ENCODE measurements at places on chromosomes 11 and 22. TPM values are rescaled to one million over a fixed set of nuclear protein-coding genes. Genes with fewer than 3 reads are reported as not detected.

Gene BCO2
- total RNA-seq, result 4.4 TPM

Gene GLYATL2
- 5.5 TPM for total RNA-seq

Gene IGLL1
- total RNA-seq, result not detected

Gene SCGB1A1
- not detected for total RNA-seq

Gene C11orf16
- total RNA-seq, result not detected

Gene VWCE
- total RNA-seq, result 8.4 TPM

Gene BEST1
- total RNA-seq, result 13.1 TPM

Gene WNT11
- 0.50 TPM for total RNA-seq

Gene TNNT3
- not detected for total RNA-seq

Gene TIMP3
- total RNA-seq, result 614 TPM

All from smooth muscle cell of trachea (primary cell).